GM23338 (cell line): ENCODE measurements at places on chromosomes 7 and 10. TPM values are rescaled to one million over a fixed set of nuclear protein-coding genes. Genes with fewer than 3 reads are reported as not detected.

Gene KDM7A
- 9.4 and 10.8 TPM in 2 replicates for total RNA-seq

Gene FBXL13
- total RNA-seq: 2.5 and 6.0 TPM in 2 replicates

Gene FBXO24
- 0.70 and 2.4 TPM in 2 replicates for total RNA-seq

Gene FOXI2
- 1.1 and 1.3 TPM in 2 replicates for total RNA-seq

Gene INA
- 25.1 and 26.1 TPM in 2 replicates for total RNA-seq

Gene SORBS1
- total RNA-seq: 35.9 and 47.7 TPM in 2 replicates

Gene ZCWPW1
- total RNA-seq: 0.59 and 1.0 TPM in 2 replicates

Gene MTERF1
- 13.5 and 19.7 TPM in 2 replicates for total RNA-seq

Gene KNDC1
- total RNA-seq: 8.2 and 16.0 TPM in 2 replicates

Gene RADIL
- 7.8 and 9.8 TPM in 2 replicates for total RNA-seq

Gene ARMC10
- 48.2 and 50.3 TPM in 2 replicates for total RNA-seq

Gene PALD1
- 48.7 and 58.2 TPM in 2 replicates for total RNA-seq

Gene TSPAN13
- total RNA-seq: 27.6 and 28.8 TPM in 2 replicates

Gene CALHM3
- total RNA-seq: 0.14 TPM in 1 of 2 replicates, not detected in the other

Gene ARHGEF5
- 27.1 and 27.3 TPM in 2 replicates for total RNA-seq

Gene DENND2A
- 5.6 and 10.0 TPM in 2 replicates for total RNA-seq

Gene SSC4D
- total RNA-seq: 11.4 and 12.7 TPM in 2 replicates

Gene MALRD1
- total RNA-seq: 0.42 and 1.1 TPM in 2 replicates

Gene OR2F2
- not detected in 2 replicates for total RNA-seq

Gene BMPER
- 0.43 and 1.4 TPM in 2 replicates for total RNA-seq

Gene AKR1E2
- total RNA-seq: 3.3 and 4.3 TPM in 2 replicates

Gene LRRC4
- 3.6 and 5.2 TPM in 2 replicates for total RNA-seq

Gene OTUD1
- total RNA-seq: 8.3 and 12.2 TPM in 2 replicates

Gene AGBL3
- total RNA-seq: 3.2 and 4.5 TPM in 2 replicates

Gene SPDYE2
- total RNA-seq: not detected in 2 replicates
